ENCODE measurements at places on chromosomes 1 and 21. TPM values are rescaled to one million over a fixed set of nuclear protein-coding genes. Genes with fewer than 3 reads are reported as not detected.

SRGAP2B gene
- total RNA-seq: 42.4 TPM

KLHDC7A gene
- total RNA-seq: 0.31 TPM

MGST3 gene
- 103 TPM for total RNA-seq

- H3K36me3 ChIP-seq: no peaks in the 10 kb centered on the region
- no peaks in the 10 kb centered on the region for H3K27me3 ChIP-seq
- no peak overlapping the region for H3K27ac ChIP-seq
- no peaks in the 10 kb centered on the region for H3K4me1 ChIP-seq
- H3K4me3 ChIP-seq: no peak overlapping the region
- DNase-seq: no peak
Observed at GRCh38 chr1:228286505-228287417, 78.9 kb downstream of the OBSCN start.
